Left renal cortex interstitium (tissue), 4 donors: ENCODE measurements at places on chromosomes 3 and 15.

- no peak for DNase-seq
Measured at GRCh38 chr3:105285653-105286241, 81.0 kb upstream of the ALCAM start.

- no peak for DNase-seq
Measured at GRCh38 chr3:185822221-185823000, 2.4 kb downstream of the IGF2BP2 start.

DNA sequence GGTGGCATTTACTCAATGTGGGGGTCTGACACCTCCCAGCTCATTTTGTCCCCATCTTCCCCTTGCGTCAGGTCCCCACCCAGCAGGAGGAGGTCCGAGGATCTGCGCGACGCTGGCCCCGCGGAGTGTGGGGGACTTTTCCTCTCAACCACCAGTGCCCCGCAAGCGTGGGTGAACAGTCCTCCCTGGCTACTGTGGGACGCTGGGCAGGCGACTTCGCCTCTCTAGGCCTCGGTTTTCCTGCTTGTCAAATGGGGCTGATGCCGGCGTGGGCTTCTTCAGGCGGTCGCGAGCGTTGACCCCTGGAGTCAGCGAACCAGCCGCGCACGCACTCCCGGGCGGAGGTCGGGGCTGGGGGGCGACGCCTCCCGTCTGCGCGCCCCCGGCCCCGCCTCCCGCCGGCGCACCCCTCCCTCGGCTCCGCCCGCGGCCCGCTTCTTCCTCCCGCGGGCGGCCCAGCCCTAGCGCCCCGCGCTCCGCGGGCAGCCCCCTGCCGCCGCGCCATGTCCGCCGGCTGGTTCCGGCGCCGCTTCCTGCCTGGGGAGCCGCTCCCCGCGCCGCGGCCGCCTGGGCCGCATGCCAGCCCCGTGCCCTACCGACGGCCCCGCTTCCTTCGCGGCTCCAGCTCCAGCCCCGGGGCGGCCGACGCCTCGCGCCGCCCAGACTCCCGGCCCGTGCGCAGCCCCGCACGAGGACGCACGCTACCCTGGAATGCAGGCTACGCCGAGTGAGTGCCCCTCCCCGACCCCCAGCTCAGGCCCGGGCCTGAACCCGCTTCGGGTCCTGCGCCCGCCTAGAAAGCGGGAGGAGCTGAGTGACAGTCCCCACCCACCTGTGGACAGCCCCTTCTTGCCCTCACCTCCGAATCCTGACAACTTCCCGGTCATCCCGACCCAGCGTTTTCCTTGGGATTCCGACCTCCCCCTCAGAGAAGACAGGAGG lies at the start of gene PPM1M:
PPM1M (plus strand) TSS at position 438 of the 942 bp plus-strand sequence; CDS start at position 504, 66 bp downstream.
- no peak for DNase-seq

DNA sequence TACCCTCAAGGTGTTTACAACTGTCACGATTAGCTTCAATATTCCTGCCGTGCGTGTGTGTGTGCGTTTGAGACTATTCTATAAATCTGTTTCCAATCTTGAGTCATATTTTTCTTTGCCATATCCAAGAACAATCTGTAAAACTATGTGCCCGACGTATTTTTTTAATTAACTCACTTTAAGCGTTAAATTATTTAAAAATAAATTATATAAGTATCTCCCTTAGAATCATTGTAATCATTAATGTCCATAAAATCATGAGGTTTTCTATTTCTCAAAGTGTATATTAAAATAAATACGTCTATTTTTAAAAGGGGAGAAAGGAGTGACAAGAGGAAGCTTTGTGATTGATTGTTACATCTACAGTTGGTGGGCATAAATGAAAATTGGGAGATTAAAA lies 2.9 kb downstream of the SETMAR start:
- no peak for DNase-seq
